ENCODE measurements at places on chromosomes 11 and 22.

GRCh38 chr11:14237444-14237961 is 121.5 kb downstream of the RRAS2 start:
- no peak for DNase-seq

DNA sequence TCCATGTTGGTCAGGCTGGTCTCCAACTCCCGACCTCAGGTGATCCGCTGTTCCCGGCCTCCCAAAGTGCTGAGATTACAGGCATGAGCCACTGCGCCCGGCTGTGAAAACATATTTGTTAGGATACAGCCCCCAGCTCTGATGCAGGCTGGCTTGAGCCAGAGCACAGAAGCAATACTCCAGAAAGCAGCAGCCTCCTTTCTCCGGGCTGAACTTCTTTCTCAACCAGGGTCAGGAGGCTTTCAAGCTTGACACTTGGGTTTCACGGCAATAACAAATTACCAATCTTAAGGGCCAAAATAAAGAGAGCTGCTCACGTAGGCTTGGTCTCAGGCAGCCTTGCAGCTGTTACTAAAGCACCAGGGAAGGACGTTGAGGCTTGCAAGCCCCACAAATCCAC is 10.8 kb upstream of the CECR2 start:
- DNase-seq, result no peak

DNA sequence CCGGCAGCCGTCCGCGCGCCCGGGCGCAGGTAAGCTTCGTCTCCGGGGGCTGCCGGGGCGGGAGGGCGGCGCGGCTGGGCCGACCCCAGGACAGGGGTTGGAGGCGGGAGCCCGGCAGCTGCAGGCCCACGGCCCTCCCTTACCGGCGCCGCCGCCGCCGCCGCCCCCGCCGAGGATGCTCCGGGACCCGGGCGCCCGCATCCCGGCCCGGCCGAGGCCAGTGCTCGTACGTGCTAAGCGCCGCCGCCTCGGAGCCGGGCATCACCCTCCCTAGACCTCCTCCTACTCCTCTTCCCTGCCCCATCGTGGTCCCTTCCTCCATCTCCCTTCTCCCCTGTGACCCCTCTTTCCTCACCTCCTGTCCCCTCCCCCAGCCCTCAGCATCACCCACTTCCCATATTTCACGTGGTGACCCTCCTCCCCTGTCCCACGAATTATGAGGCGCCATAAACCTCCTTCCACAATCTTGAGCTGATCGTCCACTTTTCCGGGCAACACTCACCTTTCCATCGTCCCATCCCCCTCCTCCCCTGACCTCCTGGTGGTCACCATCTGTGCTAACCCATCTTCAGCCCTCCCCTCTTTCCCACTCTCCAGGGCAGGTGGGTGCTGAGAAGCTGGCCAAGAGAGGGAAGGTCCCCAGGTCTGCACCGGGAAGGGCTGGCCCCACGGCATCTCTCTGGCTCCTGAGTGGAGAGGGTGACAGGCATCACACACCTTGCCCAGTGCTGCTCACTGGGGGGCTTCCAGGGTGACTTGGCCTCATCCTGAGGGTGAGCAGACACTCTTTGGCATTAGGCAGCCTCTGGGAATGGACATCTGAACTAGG is 612 bp downstream of the ASPHD2 start:
- no peak for DNase-seq

- no peak for DNase-seq
These were observed 12.9 kb upstream of the LRRC32 start for GRCh38 chr11:76683161-76684095.

DNA sequence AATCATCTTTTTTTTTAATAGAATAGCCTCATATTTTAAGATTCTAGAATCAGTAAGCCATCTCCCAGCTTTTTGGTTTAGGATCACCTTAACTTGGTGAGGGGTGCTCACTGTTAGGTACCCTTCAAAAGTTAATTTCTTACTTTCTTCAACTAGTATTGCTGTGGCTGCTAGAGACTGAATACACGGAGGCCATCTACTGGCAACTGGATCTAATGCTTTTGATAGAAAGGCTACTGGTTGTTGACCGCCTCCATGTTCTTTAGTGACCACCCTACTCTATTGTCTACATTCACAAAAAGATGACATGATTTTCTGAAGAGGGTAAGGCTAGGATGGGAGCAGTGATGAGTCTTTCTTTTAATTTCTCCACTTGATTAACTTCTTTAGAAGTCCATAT is 16.7 kb upstream of the ALDH3B2 start:
- DNase-seq, result no peak

DNA sequence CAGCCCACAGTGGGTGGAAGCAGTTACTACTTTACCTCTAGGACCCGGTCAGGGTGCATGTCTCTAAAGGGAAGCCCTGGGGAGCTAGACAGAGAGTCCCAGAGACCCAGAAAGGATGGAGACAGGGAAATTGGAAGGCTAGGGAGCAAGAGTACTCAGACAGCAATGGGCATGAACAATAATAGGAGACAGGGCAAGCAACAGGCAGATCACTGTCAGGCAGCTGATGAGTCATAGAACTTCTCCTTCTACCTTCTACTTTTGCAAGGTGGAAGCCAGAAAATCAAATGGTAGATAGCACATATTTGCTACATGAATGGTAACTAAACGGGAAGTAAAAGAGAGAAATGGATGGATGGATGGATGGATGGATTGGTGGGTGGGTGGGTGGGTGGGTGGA is 19.6 kb downstream of the CD5 start:
- DNase-seq, result no peak

GRCh38 chr11:44618561-44619425 is 53.3 kb downstream of the CD82 start:
- no peak for DNase-seq

- DNase-seq, result no peak
These were observed 23.0 kb downstream of the ANKK1 start for GRCh38 chr11:113410414-113411135.

DNA sequence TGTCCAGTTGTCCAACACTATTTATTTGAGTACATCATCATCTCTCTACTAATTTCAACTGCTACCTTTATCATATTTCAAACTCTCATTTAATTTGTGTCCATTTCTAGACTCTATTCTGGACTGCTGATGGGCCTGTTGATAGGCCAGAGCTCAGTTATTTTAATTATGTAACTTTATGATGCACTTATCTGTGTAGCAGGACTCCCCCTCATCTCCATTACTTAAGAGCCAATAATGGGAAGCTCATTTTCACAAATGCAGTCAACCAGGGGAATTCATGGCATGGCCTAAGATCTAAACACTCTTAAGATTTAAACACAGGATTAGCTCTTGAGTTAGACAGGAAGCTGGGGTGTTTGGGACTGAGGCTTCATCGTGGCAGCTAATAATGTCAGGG is 21.4 kb downstream of the KCNQ1OT1 start:
- no peak for DNase-seq

DNA sequence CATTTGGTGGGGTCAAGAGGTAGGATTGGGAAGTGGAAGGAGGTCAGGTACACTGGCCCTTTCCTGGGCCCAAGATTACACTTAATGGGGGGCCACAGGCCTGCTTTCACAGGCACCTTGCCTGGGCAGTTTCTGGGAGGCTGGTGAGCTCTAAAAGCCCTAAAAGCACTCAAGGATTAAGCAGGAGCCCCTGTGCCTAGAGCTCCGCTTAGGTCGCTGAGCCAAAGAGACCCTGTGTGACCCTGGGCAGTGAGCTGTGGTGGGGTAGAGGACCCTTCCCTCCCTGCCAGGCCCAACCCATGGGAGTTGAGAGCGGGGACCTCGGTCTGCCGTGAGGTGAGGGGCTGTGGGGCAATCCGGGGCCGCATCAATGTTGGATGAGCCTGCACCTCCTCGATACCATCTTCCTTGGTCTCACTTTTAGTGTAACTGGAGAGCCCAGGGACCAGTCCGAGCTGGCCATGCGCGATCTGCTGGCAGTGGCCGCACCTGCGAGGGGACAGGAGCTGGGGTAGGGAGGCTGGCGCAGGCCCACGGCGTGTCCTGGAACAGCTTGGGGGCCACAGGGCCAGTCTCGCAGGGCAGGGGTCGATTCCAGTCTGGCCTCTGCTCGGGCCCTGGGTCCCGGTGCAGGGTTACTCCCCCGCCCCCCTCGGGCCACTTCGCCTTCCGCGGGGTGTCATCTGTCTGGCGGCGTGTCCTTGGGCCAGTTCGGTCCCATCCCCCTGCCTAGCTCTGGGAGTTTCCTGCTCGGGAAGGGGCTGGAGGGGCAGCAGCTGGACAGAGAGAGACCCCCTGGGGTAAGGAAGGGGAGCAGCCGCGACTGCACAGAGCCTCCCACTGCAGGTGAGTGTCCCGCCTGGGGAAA is 44.3 kb downstream of the EIF3F start:
- no peak for DNase-seq
